Germinal center (tissue), 1 donor: ENCODE measurements at places on chromosomes 13 and 19.

DNA sequence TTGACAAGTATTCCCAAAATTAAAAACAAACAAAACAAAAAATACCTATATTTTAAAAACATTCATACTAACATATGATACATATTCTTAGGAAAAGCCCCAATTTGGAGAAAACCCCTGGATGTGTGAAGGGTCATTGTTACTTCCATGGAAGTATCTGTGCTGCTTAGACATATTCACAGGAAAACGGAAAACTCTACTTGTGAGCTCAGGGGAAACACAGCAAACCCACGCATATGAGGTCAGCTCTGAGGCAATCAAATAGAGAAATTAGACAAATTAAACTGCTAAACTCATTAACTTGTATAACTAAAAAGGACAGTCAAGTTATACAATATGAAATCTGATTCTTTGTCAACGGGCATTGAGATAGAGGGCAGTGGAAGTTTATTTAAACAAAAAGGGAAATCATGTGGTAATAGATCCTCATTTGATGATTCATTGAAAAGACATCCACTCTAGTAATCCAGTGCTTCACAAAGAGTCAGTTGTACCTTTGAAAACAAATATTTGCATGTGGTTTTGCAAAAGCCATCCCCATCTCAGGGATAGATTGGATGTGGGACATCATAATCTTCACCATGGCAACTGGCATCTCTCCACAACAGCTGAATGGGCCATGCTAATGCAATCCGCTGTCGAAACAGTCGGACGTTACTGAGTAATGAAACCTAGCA, 423.4 kb downstream of the ITGBL1 start:
- no peak for DNase-seq

DNA sequence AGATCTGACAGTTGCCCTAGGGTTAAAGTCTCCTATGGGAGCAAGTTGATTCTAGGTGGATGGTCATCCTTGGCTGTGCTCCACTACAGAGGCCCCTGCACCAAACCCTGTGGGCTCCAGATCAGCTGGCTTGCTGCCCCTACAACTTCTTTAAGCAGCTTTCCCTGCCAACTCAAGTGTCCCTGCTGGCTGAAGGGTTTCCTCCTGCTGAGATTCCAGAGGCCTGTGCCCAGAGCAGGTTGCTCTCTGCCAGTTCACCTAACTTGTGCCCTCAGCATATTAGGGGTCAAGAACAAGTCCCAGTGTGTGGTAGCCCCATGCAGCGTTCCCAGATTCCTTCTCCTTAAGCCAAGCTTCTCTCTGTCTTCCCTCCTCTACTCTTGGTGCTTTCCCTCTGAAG, 85.6 kb downstream of the ZMYM2 start:
- DNase-seq = no peak

- no peak for DNase-seq
Observed at GRCh38 chr13:70747262-70747661, 639.0 kb upstream of the KLHL1 start.

- no peak for DNase-seq
Observed at GRCh38 chr13:98990701-98991100, 12.8 kb upstream of the DOCK9 start.

DNA sequence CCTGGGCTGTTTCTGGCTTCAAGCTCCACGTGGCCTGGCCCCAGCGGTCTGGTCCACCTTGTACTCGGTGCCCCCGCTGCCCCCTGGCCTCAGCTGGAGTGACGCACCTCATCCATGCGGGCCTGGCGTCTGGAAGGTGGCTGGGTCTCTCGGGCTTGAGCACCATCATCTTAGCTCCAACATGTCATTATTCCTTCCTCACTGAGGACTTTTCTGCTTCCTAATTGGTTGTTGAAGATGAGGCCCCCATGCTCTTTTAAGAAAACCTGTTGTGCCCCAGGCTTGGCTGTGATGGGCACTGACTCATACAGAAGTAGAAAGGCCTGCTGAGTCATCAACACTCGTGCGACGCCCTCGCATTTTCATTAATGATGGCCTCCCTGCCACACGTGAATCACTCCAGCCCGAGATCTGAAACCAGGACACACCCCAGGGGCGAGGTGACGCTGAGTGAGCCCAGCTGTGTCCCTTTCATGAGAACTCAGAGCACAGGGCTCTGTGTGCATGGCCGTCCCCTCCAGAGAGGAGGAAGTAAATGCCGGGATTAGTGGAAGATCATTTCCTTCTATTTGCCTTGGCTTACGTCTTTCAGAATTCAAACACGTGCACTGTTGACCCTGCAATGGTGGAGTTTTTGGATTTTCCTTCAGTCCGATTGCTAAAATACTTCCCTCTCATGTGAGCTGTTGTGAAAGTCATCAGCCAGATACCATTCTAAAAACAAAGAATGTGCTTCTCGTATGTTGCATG, 14.0 kb upstream of the GJA3 start:
- DNase-seq = no peak

- DNase-seq = no peak
Observed at GRCh38 chr13:114074671-114075315, 57.6 kb downstream of the RASA3 start.

DNA sequence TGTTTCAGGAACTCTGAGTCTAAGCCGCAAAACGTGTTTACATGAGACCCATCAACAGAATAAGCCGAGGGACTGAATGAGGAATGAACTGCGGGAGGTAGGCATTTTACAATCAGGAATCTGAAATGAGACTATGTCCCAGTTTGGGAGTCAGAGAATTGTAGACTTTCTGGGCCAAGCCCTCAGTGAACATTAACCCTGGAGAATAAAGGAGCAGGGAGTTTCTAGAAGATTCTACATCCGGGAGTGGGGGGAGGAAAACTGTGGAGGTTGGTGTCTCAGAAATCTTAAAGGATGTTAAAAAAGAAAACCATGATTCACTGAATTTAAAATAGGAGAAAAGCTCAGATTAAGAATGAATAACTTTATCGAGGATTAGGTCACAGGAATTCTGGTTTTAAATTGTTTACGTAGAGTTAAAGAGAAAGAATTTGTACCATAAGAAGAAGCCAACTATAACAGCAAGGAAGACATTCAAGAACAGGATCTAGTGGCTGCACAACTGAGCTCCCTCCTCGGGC, 18.5 kb downstream of the RFX2 start:
- DNase-seq = no peak

DNA sequence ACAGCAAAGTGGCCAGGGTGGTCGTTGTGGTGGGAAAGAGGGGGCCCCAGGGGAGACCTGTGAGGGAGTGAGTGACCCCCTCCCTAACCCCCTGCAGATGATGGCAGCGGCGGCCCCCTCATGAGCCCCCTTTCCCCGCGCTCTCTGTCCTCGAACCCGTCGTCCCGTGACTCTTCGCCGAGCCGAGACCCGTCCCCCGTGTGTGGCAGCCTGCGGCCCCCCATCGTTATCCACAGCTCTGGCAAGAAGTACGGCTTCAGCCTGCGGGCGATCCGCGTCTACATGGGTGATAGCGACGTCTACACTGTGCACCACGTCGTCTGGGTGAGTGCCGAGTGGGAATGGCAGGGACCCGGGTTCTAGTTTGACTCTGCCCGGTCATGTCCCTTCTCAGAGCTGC, 8.1 kb upstream of the PIK3R2 start:
- DNase-seq = no peak

DNA sequence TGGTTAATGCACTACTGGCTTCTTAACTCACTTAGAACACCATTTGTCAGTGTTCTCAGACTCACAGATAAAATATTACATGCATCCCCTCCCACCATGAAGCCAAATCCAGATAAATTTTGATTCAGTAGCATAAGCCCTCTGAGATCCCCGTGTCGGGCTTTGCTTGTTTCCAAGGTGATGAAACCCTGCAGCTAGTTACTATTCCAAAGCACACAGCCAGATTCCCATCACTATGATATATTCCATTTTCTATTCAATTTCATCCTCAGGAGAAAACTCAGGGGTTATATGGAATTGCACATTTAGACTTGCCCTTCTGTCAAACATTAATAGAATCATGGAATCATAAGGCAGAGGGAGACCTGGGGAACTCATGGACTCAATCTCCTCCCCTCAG, 9.4 kb upstream of the FAM124A start:
- no peak for DNase-seq

GRCh38 chr19:3136684-3137055, 837 bp downstream of the GNA15 start:
- no peak for DNase-seq

- no peak for DNase-seq
Observed at GRCh38 chr19:50230379-50231351, 27.2 kb downstream of the MYH14 start.

DNA sequence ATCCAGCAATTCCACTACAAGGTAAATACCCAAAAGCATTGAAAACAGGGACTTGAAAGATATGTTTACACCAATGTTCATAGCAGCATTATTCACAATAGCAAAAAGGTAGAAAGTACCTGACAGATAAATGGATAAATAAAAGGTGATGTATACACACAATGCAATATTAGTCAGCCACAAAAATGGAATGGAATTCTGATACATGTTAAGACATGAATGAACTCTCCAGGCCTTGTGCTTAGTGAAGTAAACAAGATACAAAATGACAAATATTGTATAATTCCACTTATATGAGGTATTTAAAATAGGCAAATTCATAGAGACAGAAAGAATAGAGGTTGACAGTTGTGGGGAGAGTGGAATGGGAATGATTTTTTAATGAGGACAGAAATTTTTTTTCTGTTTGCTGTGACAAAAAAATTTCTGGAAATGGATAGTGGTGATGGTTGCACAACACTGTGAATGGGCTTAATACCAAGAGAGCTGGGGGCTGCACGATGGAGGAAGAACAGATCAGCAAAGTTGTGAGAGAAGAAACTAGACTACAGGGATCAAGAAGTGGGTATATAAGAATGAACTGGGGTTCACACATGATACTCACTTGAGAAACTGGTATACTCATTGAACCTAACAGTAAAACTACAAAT, 137.2 kb downstream of the MZT1 start:
- no peak for DNase-seq

DNA sequence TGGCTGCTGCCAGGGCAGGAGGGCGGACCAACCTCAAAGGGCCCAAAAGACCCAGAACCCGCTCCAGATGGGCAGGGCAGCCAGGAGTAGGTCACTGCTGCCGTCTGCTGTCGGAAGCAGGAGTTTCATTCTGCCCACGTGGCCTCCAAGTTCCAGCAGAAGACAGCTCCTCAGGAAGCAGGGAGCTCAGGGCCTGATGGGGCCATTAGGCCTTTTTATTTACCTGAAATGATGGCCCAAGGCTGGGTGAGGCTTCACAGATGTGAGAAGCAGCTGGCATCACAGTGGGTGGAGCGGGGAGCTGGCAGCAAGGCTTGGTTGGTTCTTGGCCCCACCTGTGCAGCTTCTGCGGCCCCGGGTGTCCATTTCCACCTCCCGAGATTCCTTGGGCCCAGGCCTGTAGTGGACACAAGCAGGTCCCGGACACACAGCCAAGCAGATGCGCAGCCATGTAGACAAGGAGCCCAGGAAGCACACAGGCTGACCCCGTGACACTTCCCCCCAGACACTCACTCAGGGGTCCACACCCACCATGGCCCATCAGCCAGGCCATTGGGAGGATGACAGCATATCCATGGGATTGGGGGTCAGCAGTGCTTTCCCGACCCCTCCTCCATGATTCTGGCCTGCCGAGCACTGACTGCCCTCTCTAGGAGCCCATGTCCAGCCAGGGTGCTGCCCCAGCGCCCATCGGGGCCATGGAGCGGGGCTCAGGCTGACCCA, 26.4 kb downstream of the C13orf46 start:
- DNase-seq = no peak

GRCh38 chr13:94550062-94550738, 45.8 kb downstream of the TGDS start:
- DNase-seq = no peak

- DNase-seq = no peak
Observed at GRCh38 chr13:38444904-38445303, 95.3 kb downstream of the UFM1 start.

DNA sequence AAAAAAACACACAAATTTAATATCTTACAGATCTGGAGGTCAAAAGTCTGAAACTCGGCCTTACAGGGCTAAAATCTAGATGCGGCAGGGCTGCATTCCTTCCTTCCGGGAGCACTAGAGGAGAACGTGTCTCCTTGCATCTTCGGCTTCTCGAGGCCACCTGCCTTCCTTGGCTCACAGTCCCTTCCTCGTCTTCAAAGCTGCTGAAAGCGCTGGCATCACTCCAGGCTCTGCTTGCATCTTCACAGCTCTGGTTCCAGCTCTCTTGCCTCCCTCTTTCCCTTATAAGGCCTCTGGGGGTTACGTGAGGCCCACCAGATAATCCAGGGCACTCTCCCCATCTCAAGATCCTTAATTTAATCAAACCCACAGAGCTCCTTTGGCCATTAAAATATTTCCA, 10.5 kb downstream of the XRCC1 start:
- no peak for DNase-seq

DNA sequence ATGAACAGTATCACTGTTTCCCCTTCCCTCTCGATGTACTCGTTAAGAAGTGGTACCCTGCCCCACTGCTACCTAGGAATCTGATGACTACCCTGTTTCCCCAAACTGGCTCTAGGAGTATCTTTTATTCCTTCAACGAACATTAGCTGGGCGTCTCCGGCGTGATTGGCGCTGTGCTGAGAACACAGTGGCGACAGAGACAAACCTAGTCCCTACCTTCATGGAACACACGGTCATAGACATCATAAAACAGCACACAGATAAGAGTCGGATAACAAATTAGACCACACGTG, 730 bp downstream of the SYMPK start:
- no peak for DNase-seq
